ENCODE measurements at places on chromosomes 11 and 22. TPM values are rescaled to one million over a fixed set of nuclear protein-coding genes. Genes with fewer than 3 reads are reported as not detected.

DNA sequence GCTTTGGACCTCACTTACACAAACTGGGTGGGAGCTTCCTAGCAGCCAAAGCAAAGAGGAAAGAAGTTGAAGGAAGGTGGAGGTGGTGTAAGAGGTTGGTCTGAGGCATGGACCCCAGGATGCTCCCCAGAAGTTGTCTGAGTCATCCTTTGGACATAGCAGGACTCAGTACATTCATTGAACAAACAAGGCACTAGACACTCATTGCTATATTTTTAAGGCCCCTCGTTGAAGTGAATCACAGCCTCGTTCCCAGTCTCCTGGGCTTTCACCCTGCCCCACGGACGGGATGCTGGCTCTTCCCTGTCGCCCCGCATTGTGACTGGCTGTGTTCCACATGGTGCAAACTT lies 95.9 kb upstream of the FGF3 start:
- DNase-seq: no peak

DNA sequence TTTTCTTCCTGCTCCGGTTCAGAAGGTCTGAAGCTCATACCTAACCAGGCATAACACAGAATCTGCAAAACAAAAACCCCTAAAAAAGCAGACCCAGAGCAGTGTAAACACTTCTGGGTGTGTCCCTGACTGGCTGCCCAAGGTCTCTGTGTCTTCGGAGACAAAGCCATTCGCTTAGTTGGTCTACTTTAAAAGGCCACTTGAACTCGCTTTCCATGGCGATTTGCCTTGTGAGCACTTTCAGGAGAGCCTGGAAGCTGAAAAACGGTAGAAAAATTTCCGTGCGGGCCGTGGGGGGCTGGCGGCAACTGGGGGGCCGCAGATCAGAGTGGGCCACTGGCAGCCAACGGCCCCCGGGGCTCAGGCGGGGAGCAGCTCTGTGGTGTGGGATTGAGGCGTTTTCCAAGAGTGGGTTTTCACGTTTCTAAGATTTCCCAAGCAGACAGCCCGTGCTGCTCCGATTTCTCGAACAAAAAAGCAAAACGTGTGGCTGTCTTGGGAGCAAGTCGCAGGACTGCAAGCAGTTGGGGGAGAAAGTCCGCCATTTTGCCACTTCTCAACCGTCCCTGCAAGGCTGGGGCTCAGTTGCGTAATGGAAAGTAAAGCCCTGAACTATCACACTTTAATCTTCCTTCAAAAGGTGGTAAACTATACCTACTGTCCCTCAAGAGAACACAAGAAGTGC lies 661 bp upstream of the MALAT1 start:
- peak; percentile 59 for DNase-seq

GRCh38 chr11:98772893-98773292 lies 247.9 kb upstream of the CNTN5 start:
- DNase-seq: no peak

- peak; percentile 18 for DNase-seq
Observed at GRCh38 chr11:30454111-30454510, 131.2 kb downstream of the ARL14EP start.

- no peak for DNase-seq
Observed at GRCh38 chr11:132999516-132999915, 532.8 kb downstream of the OPCML start.

DNA sequence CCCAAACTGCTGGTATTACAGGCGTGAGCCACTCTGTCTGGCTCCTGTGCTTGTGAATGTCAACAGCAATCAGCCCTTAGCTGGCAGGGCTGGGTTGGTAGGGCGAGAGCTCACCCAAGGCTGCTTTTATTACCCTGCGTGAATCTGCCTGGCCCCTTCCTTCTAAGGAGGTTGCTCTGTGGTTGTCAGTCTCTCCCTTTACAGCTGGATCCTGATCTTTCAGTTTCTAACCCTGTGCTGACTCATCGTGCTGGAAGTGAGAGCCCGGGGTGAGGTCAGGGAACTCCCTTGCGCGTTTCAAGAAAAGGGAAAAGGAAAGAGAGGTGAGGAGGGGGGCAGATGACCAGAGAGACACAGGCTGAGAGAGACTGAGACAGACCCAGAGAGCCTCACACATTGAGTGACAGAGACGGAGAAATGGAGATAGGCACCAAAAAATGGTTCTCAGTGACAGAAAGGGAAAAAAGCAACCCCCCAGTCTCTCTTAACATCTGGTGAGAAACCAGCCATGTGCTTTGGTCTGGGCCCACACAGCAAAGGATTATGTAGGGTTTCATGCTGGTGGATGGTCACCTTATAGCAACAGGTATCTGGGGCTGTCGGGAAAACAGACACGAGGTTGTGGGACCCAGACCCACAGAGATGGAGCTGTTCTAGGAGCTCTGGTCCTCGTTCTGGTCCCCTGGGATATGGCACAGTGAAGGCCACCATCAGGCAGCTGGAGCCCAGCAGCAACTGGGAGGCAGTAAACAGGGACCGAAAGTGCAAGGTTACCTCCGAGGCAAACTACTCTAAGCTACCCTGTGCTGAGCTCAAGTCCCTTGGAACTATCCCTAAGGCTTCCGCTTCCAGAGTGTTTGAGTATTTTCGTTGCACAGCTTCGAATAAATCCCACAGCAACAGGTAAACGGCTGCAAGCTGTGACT lies 2.5 kb downstream of the TCN2 start:
- peak; percentile 94 for DNase-seq

- no peak for DNase-seq
Observed at GRCh38 chr22:40345271-40345670, 1.0 kb upstream of the ADSL start.

GRCh38 chr22:39537975-39538374 lies 5.4 kb upstream of the RPS19BP1 start:
- DNase-seq: no peak

- DNase-seq: no peak
Observed at GRCh38 chr11:35954205-35954604, 10.3 kb downstream of the LDLRAD3 start.

GRCh38 chr11:133531458-133531857 lies 843 bp downstream of the OPCML start:
- DNase-seq: no peak

DNA sequence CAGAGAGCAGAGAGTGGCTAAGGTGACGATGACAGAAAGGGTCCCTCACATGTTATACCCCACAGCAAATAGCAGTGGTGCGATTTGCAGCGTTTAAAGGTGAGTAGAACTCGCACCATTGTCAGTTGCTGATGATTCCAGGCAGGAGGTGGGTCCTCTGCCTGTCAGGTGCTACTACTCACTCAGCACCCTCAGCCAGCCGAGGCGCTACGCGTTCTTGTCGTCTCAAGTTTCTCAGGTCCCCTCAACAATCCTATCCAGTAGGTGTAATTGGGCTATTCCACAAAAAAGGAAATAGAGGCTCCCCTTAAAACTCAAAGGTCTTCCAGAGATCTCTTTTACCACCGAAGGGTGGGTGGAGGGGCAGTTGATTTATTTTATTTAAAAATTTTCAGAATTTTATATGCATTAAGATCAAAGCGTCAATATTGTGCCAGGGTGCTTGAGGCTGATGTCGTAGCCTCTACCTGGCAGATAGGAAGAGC lies 18.3 kb downstream of the ELF5 start:
- no peak for DNase-seq

GRCh38 chr11:117396970-117397369 lies 69.3 kb downstream of the CEP164 start:
- DNase-seq: no peak

Gene CDKN1C
- total RNA-seq: 25.3 TPM

Gene OR5J2
- total RNA-seq: not detected

Gene KREMEN1
- 7.5 TPM for total RNA-seq

Gene SYT9
- total RNA-seq: not detected

Gene KCNJ5
- not detected for total RNA-seq

Gene NKAPD1
- 44.0 TPM for total RNA-seq

Gene MUC5AC
- not detected for total RNA-seq

Gene SUSD2
- 0.10 TPM for total RNA-seq

Gene TTC38
- 20.1 TPM for total RNA-seq

Gene NCR3LG1
- 2.1 TPM for total RNA-seq

Gene OR4A47
- total RNA-seq: not detected

Gene P2RX6
- total RNA-seq: 1.1 TPM

Gene ZNF214
- 8.4 TPM for total RNA-seq

Gene MRGPRF
- not detected for total RNA-seq

Data from renal cortical epithelial cell (primary cell).